Progenitor cell of endocrine pancreas (in vitro differentiated cells): ENCODE measurements at places on chromosomes 16 and 17. TPM values are rescaled to one million over a fixed set of nuclear protein-coding genes. Genes with fewer than 3 reads are reported as not detected.
A peak's percentile ranks its signal among the peaks of the same experiment; 100 is the strongest.

GRCh38 chr17:45345554-45346215 lies 28.9 kb upstream of the MAP3K14 start:
- no peak for DNase-seq
- no peak overlapping the region for H3K4me3 ChIP-seq
- H3K4me1 ChIP-seq: no peaks in the 10 kb centered on the region
- no peak overlapping the region for H3K27ac ChIP-seq

The EPN3 gene
- total RNA-seq: 8.5 and 9.1 TPM in 2 replicates

- no peak for DNase-seq
- H3K4me1 ChIP-seq: no peaks in the 10 kb centered on the region
- peak overlapping the region; percentile 40 for H3K27ac ChIP-seq
- H3K27me3 ChIP-seq: no peaks in the 10 kb centered on the region
- no peak overlapping the region for H3K4me3 ChIP-seq
These were observed 18.4 kb downstream of the CYB5D2 start for GRCh38 chr17:4161192-4161966.

DNA sequence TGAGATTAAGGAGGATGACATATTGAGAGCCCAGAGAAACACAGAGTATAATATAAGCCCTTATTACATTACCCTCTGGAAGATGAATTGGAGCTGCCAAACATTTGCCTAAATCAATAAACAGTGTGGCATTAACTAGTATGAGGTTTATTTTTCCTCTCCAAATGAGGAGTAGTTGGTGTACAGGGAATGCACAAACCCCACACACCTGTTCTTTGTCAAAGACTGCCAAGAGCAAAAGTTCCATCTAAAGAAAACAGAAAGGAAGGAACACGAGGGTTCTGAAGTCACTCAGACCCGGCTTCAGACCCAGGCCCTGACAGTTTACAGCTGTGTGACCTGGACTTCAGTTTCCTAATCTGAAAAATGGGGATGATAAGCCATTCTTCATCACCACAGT lies 138.1 kb downstream of the SHISA9 start:
- no peaks in the 10 kb centered on the region for H3K27me3 ChIP-seq
- H3K27ac ChIP-seq: no peak overlapping the region
- no peak overlapping the region for H3K4me3 ChIP-seq
- no peaks in the 10 kb centered on the region for H3K4me1 ChIP-seq
- DNase-seq: no peak

DNA sequence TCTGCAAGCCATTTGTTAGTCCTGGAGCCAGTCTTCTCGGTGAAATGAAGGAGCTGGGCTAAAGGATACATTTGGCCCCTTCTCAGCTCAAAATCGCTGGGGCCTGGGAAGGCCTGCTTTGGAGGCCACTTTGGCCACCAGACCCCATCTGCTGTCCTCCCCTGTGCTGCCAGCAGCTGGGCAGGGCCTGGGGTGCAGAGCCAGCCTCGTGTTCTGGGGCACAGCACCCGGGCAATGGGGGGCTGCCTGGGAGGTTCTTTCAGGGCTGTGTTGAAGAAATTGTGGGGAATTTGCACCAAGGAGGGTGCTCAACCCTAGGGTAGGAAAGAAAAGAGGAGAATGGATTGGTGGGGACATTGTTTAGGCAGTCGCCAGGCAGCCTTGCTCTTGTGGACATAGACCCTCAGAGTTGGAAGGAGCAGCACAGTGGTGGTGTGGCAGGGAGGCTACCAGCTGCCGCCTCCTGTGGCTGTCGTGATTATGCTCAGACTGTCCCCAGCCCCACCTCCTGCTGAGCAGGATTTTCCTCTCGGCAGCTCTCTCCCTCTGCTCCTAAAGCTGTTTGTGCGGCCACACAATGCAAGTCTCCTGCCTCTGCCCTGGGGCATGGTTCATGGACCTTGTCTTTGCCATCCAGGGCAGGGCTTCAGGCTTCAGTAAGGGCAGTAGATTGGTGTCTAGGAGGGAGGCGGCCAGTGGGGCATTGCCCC lies 174.8 kb downstream of the NTN1 start:
- H3K36me3 ChIP-seq: no peaks in the 10 kb centered on the region
- no peak overlapping the region for H3K4me3 ChIP-seq
- H3K4me1 ChIP-seq: peaks cover 16% of the 10 kb centered on the region
- H3K27me3 ChIP-seq: peaks cover 52% of the 10 kb centered on the region
- H3K27ac ChIP-seq: peak overlapping the region; percentile 22
- DNase-seq: no peak

- peak overlapping the region; percentile 68 for H3K4me3 ChIP-seq
- no peaks in the 10 kb centered on the region for H3K36me3 ChIP-seq
- peaks cover 19% of the 10 kb centered on the region for H3K27me3 ChIP-seq
- H3K4me1 ChIP-seq: peaks cover 13% of the 10 kb centered on the region
These were observed 1.4 kb downstream of the AXIN2 start for GRCh38 chr17:65559804-65560627.

DNA sequence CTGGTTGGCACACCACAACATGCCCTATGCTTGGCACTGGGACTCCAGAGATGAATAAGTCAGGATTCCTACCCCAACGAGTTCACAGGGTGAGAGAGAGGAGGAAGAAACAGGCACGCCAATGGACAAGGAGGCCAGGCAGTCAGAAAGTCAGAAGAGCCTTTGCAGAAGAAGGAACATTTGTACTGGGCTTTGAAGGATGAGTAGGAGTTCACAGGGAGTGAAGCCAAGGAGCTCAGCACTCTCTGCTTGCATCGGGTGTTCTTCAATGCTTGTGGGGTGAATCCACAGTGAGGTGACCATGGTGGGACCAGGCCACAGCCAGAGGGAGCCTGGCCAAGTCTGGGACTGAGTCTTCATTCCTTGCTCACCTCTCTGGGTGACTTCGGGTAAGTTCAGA lies 47.5 kb downstream of the AIPL1 start:
- no peak overlapping the region for H3K27ac ChIP-seq
- H3K4me3 ChIP-seq: no peak overlapping the region
- DNase-seq: no peak
- peaks cover 2% of the 10 kb centered on the region for H3K27me3 ChIP-seq
- no peaks in the 10 kb centered on the region for H3K36me3 ChIP-seq

GRCh38 chr17:19755821-19756510 lies 7.9 kb upstream of the ALDH3A1 start:
- no peak for DNase-seq
- no peak overlapping the region for H3K27ac ChIP-seq
- no peaks in the 10 kb centered on the region for H3K4me1 ChIP-seq
- no peaks in the 10 kb centered on the region for H3K36me3 ChIP-seq
- peaks cover 23% of the 10 kb centered on the region for H3K27me3 ChIP-seq
- no peak overlapping the region for H3K4me3 ChIP-seq

DNA sequence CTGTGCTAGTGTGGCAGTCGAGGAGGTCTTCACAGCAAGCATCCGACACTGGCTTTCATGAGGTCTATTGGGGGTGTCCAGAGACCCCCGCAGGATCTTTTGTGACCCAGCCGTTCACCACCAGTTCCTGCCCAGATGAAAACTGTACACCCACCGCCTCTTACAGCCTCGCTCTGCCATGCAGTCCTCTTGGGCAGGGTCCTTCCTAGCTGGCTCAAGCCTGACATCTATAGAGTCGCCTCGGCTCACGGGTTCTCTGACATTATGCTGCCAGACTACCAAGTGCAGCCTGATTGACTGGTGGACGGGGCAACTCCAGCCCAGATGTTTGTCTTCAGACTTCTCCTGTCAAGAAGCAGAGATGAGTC lies 14.6 kb upstream of the CLEC10A start:
- peaks cover 2% of the 10 kb centered on the region for H3K4me1 ChIP-seq
- no peak for DNase-seq
- H3K27me3 ChIP-seq: peaks cover 8% of the 10 kb centered on the region
- H3K36me3 ChIP-seq: no peaks in the 10 kb centered on the region

DNA sequence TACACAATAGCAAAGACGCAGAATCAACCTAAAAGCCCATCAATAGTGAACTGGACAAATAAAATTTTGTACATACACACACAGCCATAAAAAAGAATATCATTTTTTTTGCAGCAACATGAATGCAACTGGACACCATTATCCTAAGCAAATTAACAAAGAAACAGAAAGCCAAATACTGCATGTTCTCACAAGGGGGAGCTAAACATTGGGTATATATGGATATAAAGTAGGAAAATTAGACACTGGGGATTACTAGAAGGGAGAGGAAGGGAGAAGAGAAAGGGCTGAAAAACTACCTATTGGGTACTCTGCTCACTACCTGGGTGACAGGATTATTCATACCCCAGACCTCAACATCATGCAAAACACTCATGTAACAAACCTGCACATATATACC lies 28.2 kb downstream of the ADAMTS18 start:
- peaks cover 6% of the 10 kb centered on the region for H3K4me1 ChIP-seq
- no peak overlapping the region for H3K4me3 ChIP-seq
- no peak overlapping the region for H3K27ac ChIP-seq
- peaks cover 10% of the 10 kb centered on the region for H3K36me3 ChIP-seq

GRCh38 chr17:72967977-72968585 lies 124.4 kb downstream of the SLC39A11 start:
- DNase-seq: no peak
- peaks cover 21% of the 10 kb centered on the region for H3K4me1 ChIP-seq
- peaks cover 2% of the 10 kb centered on the region for H3K36me3 ChIP-seq
- no peak overlapping the region for H3K27ac ChIP-seq
- peaks cover 79% of the 10 kb centered on the region for H3K27me3 ChIP-seq
- H3K4me3 ChIP-seq: no peak overlapping the region

- H3K4me3 ChIP-seq: no peak overlapping the region
- H3K36me3 ChIP-seq: peaks cover 2% of the 10 kb centered on the region
- peaks cover 22% of the 10 kb centered on the region for H3K4me1 ChIP-seq
- H3K27ac ChIP-seq: no peak overlapping the region
- H3K27me3 ChIP-seq: no peaks in the 10 kb centered on the region
- DNase-seq: no peak
These were observed 278.9 kb downstream of the SEC14L1 start for GRCh38 chr17:77419547-77420094.

The CACNA1G gene
- total RNA-seq: 0.19 and 0.36 TPM in 2 replicates

The SYCE1L gene
- total RNA-seq: 25.6 and 27.2 TPM in 2 replicates

The HBA1 gene
- total RNA-seq: not detected in 2 replicates

- H3K4me1 ChIP-seq: peaks cover 2% of the 10 kb centered on the region
- H3K27me3 ChIP-seq: no peaks in the 10 kb centered on the region
- no peak overlapping the region for H3K27ac ChIP-seq
- no peaks in the 10 kb centered on the region for H3K36me3 ChIP-seq
These were observed 15.5 kb downstream of the TBC1D24 start for GRCh38 chr16:2490190-2491105.

The LGALS9 gene
- total RNA-seq: 2.1 and 3.1 TPM in 2 replicates

GRCh38 chr16:30473231-30474073 lies 910 bp downstream of the ITGAL start:
- H3K27ac ChIP-seq: no peak overlapping the region
- H3K4me3 ChIP-seq: no peak overlapping the region
- no peak for DNase-seq
- H3K27me3 ChIP-seq: no peaks in the 10 kb centered on the region
- no peaks in the 10 kb centered on the region for H3K4me1 ChIP-seq

DNA sequence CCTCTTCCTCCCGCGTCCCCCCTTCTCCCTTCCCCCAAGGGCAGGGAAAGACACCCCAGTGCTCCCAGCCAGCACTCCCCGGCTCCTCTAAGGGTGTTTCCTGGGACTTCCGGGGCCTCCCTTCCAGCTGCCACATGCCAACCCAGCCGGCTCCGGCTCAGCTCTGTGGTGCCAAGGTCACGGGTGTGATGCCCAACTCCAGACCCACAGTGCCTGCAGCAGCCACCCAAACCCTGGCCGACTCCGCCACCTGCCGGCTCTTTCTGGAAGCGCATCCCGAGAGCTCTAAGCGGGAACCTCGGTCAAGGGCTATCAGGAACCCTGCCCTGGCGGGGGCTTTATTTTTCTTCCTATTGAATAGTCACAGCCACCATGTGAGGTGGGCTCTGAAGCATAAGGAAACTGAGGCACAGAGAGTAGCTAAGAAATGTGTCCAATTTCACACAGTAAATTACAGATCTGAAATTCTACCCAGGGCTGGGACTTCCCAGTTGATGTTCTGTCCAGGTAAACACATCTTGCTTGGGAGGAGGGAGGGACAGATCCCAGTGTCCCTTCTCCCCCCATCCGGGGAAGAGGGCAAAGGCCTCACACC lies 3.3 kb upstream of the PPP1R1B start:
- H3K4me3 ChIP-seq: no peak overlapping the region
- no peaks in the 10 kb centered on the region for H3K36me3 ChIP-seq
- no peak overlapping the region for H3K27ac ChIP-seq
- peaks cover 7% of the 10 kb centered on the region for H3K4me1 ChIP-seq

DNA sequence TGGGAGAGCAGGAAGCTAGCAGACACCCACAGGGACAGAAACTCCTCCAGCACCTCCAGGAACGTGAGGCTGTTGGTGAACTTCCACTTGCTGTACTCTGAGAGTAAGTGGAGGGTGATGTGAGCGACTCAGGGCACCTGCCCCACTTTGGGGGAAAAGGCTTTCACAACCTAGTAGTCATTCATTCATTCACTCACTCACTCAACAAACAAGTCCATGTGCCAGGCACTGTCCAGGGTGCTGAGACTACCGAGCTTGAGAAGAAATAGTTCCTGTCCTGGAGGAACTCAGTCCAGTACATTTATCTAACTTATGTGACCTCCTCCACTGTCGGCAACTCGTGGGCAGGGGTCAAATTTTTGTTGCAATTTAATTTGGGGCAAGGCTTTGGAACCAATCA lies 26.6 kb downstream of the LGALS9 start:
- no peak for DNase-seq
- H3K4me1 ChIP-seq: no peaks in the 10 kb centered on the region
- peaks cover 24% of the 10 kb centered on the region for H3K27me3 ChIP-seq
- no peak overlapping the region for H3K4me3 ChIP-seq
- H3K36me3 ChIP-seq: no peaks in the 10 kb centered on the region

GRCh38 chr16:64540434-64540833 lies 581.4 kb downstream of the CDH11 start:
- no peak for DNase-seq
- no peaks in the 10 kb centered on the region for H3K36me3 ChIP-seq
- H3K27ac ChIP-seq: no peak overlapping the region

GRCh38 chr16:85978291-85978775 lies 79.4 kb downstream of the IRF8 start:
- H3K36me3 ChIP-seq: peaks cover 2% of the 10 kb centered on the region
- DNase-seq: no peak
- no peak overlapping the region for H3K27ac ChIP-seq
- H3K4me3 ChIP-seq: no peak overlapping the region

DNA sequence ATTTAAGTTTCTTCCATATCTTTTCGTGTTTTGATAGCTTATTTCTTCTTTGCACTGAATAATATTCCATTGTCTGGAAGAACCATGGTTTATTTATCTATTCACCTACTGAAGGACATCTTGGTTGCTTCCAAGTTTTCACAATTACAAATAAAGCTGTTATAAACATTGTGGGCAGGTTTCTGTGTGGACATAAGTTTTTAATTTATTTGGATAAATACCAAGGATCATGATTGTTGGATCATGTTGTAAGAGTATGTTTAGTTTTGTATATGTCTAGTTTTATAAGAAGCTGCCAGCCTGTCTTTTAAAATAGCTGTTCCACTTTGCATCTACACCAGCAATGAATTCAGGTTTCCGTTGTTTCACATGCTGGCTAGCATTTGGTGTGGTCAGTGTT lies 339.4 kb downstream of the CDH11 start:
- H3K4me3 ChIP-seq: no peak overlapping the region
- H3K36me3 ChIP-seq: no peaks in the 10 kb centered on the region
- no peak overlapping the region for H3K27ac ChIP-seq
- H3K4me1 ChIP-seq: no peaks in the 10 kb centered on the region
